ENCODE measurements at places on chromosomes 4 and X. TPM values are rescaled to one million over a fixed set of nuclear protein-coding genes. Genes with fewer than 3 reads are reported as not detected.

- H3K27ac ChIP-seq = peak within 1 kb of the TSS; percentile 93
- H3K4me1 ChIP-seq = peaks cover 35% of the 10 kb centered on the region
- H3K4me3 ChIP-seq = peak within 1 kb of the TSS; percentile 93
- DNase-seq = peak; percentile 97
- no peaks in the 10 kb centered on the region for H3K27me3 ChIP-seq
Observed at GRCh38 chr4:119212234-119212963, at the start of gene USP53. Gene USP53, plus strand, starts transcription at chr4:119212713. Its CDS starts 27,047 bp downstream, at chr4:119239760.

- H3K27ac ChIP-seq = no peak overlapping the region
- no peaks in the 10 kb centered on the region for H3K4me1 ChIP-seq
- H3K27me3 ChIP-seq = peaks cover 11% of the 10 kb centered on the region
- no peak overlapping the region for H3K4me3 ChIP-seq
Observed at GRCh38 chr4:11514003-11514402, 85.3 kb upstream of the HS3ST1 start.

DNA sequence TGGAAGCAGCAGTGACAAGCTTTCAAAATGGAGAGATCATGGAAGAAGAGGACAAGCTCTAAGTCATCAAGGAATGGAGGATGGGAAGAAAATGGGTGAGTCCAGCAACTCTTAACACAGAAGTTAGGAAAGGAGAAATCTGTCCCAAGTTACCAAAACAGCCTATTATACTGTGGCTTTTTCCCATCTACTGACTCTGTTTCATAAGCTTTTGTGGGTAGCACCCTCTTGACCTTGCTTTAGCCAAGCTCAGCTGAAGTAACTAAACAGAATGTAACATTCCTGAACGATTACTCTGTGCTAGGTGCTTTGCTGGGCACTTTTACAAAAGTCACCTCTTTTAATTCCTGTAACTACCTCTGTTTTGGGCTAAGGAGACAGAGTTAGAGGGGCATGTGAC, 54.9 kb downstream of the MAP7D2 start:
- H3K27me3 ChIP-seq = no peaks in the 10 kb centered on the region
- H3K4me1 ChIP-seq = peaks cover 15% of the 10 kb centered on the region

GRCh38 chrX:149871940-149872339, 9.0 kb upstream of the MAGEA8 start:
- peaks cover 5% of the 10 kb centered on the region for H3K4me1 ChIP-seq
- no peak overlapping the region for H3K4me3 ChIP-seq
- H3K27ac ChIP-seq = no peak overlapping the region
- H3K27me3 ChIP-seq = peaks cover 6% of the 10 kb centered on the region

DNA sequence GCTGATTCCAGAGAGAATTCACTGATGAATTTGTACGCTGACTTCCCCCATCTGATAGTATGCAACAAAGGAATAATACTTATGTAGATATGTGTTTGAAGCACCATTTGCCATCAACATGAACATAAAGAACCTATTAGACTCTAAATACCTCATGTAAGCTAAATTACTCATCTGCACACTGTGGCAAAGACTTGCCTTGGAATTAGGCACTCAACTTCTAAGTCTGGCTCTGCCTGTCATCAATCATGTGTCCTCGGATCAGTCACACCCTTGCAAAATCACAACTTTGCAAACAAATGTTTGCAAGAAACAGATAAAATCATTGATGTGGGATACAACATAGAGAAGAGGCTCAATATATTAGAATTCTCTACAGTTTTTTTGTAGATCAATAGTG, 169.9 kb upstream of the LDB2 start:
- peaks cover 4% of the 10 kb centered on the region for H3K27me3 ChIP-seq
- DNase-seq = no peak
- H3K4me3 ChIP-seq = no peak overlapping the region
- H3K4me1 ChIP-seq = no peaks in the 10 kb centered on the region
- no peaks in the 10 kb centered on the region for H3K36me3 ChIP-seq

DNA sequence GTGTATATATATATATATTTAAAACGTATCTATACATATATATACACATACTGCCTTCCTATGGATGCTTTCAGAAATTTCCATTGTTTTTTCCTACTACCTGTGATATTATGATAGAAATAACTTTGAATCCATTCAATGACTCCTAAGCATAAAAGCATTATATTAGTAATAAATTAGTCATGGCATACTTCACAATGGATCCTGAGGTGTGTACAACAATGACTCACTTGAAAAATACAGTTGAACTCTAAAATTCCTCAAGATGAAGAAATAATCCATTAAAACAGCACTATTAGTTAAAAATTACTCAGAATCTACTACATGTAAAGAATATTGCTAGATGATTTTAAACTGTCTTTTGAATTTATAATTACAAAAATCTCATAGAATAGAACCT, 201.1 kb downstream of the STPG2 start:
- no peak overlapping the region for H3K4me3 ChIP-seq
- H3K4me1 ChIP-seq = no peaks in the 10 kb centered on the region
- H3K27me3 ChIP-seq = no peaks in the 10 kb centered on the region
- peaks cover 5% of the 10 kb centered on the region for H3K36me3 ChIP-seq
- no peak overlapping the region for H3K27ac ChIP-seq

Gene EGFL6
- not detected for total RNA-seq

Gene ARMCX2
- 24.1 TPM for total RNA-seq

Gene NAT8L
- not detected for total RNA-seq
